ENCODE measurements at places on chromosomes 16 and 17.

DNA sequence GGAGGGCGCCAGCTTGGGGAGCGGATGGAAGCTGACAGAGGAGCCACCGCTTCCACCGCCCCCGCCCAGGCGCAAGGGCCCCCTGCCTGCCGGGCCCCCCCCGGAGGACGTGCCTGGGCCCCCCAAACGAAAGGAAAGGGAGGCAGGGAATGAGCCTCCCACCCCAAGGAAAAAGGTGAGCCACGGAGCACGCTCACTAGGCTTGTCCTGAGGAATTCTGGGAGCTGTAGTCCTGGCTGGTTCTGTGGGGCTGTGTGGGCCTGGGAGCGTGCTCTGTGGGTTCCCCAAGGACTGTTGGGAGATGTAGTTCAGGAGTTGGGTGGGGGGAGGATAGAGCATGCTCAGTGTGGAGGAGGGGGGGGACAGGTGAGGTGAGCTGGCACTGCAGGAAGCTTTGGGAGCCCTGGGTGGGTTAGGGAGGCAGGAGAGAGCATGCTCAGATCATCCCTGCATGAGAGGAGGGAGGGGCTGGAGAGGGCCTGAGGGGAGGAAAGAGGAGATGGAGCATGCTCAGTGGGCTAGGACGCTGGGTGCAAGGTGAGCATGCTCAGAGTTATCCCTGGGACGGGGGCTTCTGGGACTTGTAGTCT lies 4.5 kb downstream of the FBXL19 start:
- peak; percentile 67 for DNase-seq

GRCh38 chr17:80899402-80900268 lies 92.0 kb upstream of the CHMP6 start:
- no peak for DNase-seq

GRCh38 chr17:74485841-74486240 lies 19.4 kb downstream of the CD300A start:
- no peak for DNase-seq

GRCh38 chr17:52025236-52025635 lies 133.3 kb downstream of the CA10 start:
- DNase-seq = no peak

- DNase-seq = peak; percentile 32
Observed at GRCh38 chr16:56874800-56875199, 9.8 kb downstream of the SLC12A3 start.

DNA sequence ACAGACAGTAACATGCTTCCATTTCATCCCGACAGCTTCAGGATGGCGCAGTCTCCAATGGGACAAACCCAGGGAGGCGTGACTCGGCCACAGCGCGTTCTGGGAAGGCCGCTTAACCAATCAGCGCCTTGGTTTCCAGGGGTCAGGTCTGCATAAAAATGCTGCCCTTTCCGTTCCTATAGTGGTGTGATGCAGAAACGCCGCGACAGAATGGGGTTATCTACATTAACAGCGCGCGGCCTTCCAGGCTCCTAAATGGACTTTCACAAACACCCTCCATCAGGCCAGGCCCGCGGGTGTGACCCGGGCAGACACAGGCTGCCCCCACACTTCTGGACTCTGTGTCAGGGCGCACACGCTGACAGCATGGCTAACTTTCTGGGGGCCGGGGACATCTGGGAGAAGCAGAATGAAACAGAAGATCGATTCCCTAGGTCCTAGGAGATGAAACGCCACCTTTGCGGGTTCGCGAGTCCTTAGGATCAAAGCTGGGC lies 792 bp downstream of the TMEM231 start:
- DNase-seq = peak; percentile 83

DNA sequence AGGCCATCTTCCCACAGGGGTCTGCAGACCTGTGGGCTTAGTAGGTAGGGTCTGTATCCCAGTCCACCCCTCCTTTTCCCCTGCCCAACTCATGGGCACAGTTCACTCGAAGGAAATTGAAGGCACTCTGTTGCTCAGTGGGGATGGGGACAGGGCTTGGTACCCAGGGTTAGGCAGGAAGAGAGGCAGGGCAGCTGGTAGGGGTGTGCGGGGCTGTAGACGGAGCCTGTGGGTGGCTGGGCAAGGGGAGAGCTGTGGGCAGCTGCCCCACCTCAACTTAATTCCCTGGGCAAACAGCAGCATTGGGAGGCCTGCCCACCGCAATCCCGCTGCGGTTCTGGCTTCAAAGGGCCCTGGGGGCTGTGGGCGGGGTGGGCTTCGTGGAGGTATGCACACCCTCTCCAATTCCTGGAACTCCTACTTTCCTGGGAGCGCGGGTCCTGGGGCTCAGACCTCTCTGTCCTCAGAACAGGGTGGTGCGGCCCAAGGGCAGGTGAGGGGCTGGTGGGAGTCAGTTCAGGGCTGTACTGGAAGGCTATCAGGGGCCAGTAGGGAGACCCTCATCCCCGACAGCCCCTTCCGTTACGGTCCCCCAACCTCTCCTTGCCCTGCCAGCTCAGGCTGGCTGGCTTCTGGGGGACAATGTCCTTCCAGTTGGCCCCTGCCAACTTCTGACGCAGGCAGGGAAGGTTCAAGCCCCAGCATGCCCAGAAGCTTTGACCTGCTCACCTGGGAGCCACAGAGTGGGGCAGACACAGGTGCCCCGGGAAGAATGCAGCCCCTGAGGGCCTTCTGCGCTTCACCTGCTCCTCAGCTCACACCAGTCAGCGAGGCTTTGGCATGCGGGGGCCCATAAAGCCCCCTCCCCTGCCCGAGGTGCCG lies 9.1 kb downstream of the FOXJ1 start:
- DNase-seq = no peak

- DNase-seq = no peak
Observed at GRCh38 chr17:63768433-63768832, 5.0 kb downstream of the CCDC47 start.

- DNase-seq = no peak
Observed at GRCh38 chr16:11327277-11328171, 17.7 kb upstream of the RMI2 start.

Data from muscle of arm (tissue), 14 donors.